Stimulated activated CD4-positive, alpha-beta T cell treated with anti-CD3 and anti-CD28 coated beads, Interleukin-1b, Interleukin-23, amount 100 ng/mL, for 1 hour (primary cell): ENCODE measurements at places on chromosomes 7 and 10.
A peak's percentile ranks its signal among the peaks of the same experiment; 100 is the strongest.

DNA sequence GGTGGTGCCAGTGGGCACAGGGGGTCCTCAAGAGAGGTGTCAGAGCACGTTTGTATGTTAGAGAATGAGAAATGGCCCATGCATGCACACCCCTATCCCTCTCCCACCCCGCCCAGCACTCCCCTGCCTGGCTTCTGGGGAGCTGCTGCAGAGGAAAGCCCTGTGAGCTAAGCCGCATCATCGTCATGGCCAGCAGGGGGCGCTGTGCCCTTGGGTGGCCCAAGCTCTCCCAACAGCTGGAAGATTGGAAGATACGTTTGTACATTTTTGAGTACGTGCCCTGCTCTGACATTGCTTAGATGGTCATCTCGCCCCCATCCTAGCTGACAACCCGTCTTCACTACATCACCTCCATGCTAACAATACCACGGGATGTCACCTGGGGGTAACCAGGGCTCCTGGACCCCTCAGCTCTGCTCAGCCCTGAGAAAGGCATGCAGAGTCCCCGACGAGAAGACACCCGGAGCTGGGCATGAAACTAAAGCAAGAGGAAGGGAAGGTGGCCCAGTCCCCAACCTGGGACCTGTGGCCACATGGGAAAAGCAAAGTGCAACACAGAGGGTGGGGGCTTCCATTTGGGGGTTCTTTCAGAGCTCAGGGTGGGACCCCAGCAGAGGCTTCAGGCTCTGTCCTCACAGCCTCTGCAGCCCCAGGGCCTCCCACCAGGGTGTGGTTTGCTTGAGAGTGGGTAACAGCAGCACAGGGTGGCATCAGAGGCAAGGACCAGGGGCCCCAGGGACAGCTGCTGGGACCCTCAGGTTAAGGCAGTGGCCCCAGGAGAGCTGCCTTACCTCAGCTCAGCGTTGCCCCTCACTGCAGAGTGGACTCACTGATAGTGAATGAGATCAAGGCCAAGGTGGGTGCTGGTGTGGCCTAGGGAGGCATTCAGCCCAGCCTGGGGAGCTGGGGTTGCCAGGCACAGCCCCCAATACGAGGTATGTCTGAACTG is 136.6 kb downstream of the PTPN20 start:
- peak; percentile 66 for DNase-seq

DNA sequence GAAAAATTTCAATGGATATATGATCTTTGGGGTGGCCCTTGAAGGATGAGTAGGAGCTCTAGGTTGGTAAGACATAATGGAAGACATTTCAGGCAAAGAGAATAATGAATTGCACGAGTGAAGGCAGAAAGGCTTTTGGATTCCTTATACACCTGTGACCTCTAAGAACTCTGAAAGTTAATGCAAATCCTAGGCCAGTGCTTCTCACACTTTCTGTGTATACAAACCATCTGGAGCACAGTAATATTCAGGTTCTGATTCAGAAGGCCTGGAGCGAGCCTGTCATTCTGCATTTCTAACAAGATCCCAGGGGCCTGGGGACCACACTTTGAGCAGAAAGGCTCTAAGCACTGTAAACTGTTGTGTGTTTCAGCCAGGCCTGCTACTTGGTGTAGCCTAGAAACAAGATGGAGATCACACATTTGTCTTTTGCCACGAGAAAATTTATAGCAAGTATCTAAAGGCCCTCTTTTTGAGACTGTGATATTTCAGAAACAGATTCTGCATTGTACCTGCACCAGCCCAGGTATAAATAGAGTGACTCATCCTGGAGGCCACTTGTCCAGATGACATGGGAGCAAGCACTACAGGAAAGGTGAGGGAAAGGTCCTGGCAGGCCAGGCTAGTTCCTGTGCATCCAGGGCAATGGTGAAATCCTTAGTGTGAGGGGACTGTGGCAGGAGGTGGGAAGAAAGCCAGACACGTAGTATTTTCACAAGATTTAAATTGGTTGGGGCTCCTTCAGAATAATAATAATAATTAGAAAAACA is 24.4 kb downstream of the MRPS33 start:
- no peak for DNase-seq

DNA sequence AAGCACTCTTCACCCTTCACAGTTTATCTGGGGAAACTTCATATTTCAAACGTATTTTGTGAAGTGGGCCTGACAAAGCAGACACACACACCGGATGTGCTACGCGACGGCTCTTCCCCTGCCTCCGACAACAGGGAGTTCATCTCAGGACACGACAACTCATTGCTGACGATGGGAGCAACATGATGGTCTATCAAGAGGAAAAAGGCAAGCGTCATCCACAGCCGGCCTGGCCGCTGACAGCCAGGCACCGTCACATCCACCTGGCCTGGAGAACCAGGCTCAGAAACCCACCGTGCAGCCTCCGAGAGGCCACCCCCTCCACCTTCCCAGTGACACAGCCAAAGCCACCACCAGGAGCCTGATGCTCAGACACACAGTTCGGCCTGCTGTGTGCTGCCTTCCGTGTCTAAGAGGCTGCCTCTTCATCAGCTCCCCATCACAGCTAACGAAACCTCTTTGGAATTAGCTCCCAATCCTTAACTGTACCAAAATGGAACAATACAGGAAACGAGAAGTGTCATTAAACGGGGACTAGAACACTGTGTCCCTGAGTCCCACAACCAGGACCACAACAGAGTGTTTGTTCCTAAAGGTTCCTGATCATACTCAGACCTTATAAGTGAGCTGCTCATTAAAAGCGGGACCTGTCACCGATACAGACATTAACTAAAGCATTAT is 76.7 kb downstream of the SFMBT2 start:
- no peak for DNase-seq

DNA sequence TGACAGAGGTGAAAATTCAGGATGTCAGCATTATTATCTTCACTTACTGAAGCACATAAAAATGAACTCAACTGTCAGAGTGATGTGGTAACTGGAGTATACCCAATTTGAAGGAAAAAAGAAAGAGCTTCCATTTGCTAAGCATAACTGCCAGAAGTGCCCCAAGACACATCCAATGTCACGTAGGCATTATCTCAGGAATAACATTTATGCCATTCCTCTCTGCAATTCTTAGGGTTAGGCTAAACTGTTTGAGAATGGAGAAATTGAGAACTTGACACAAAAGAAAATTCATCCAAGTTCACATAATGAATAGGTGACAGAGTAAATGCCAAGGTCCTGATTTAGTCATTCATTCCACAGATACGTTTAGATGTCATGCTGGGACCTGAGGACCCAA is 148.6 kb downstream of the GRM3 start:
- no peak for DNase-seq

DNA sequence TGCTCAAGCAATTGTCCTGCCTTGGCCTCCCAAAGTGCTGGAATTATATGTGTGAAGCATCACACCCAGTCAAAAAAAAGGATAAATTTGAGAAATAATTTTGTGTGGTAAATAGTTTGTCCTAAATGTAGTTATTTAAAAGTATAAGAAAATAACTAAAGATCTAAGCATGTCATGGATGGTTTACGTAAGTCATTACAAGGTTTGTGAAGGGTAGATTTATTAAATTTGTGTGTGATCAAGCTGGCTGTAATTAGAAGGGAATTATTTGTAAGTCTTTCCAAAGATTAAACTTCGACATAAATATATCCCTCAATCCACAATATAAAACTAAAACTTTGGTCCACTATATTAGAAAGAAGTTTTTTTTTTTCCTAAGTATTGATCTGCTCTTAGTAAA is 28.6 kb downstream of the ORC5 start:
- DNase-seq = no peak

DNA sequence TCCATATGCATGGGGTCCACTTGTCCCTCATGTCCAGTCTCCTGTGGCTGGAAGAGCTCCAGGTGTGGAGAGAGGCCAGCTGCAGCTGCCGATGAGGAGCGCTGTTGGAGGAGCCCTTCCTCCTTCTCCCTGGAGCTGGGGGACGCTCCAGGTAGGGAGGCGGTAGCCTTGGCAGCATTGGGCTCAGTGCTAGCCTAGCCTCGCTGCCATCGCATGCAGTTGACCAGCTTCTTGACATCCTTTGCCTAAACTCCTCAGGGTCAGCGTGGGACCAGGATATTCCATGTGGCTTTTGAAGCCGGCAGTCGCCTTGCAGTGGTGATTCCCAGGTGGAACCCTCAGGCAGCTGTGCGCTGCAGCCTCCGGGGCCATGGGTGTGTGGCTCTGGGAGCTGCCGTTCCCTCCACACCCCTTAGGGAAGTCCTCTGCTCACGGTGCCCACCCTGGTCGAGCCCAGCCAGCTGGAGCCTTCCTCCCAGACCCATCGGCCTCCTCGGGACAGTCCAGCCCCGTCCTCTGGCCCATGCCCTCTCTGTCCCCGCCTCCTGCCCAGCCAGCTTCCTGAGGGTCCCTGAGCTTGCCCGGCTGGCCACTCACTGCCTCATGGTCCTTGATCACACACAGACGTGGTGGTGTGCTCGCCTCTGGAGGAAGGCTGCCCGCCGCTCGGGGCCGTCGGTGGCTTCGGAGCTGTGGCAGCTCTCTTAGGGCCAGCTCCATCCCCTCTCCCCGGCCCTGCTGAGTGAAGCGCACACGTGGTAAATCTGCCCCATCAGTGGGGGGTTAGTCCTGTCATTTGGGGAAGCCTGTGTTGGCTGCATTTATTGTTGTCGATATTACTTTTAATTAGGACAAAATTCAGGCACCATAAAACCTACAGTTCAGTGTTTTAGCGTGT is 21.2 kb downstream of the INPP5A start:
- no peak for DNase-seq

DNA sequence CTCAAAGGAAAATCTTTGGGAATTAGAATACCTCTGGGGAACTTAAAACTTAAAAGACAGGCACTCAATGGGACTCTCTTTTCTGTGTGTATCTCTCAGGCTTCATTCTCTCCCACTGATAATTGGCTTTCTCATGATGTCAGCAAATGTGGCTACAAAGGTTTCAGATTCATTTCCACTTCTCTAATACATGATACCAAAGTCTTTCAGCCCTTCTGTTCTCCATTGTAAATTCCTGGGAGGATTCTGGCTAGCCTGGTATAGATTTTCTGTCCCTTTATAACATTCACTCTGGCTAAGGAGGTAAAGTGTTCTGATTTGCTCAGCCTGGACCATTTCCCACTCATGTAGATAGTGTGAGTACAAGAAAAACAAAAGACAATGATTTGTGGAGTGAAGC is 606.2 kb downstream of the PCDH15 start:
- DNase-seq = no peak

GRCh38 chr7:48426331-48426965 is 255.2 kb downstream of the ABCA13 start:
- no peak for DNase-seq

DNA sequence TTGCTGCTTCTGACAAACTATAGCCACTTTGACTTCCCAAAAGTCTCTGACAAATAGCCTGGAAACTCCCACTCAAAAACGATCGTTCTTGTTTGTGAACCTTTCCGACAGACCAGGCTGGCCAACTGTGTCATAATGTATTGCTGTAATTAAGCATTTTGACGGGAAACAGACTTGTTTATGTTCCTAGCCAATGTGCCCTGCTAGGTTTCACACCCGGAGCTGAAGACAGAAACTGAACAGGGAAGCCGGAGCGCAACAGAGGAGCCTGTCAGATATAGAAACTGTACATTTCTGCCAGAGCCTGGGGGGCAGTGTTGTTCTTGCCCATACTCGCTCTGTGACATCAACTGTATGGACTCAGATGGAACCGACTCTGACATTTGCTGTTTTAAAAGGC is 55.3 kb upstream of the C7orf33 start:
- no peak for DNase-seq

DNA sequence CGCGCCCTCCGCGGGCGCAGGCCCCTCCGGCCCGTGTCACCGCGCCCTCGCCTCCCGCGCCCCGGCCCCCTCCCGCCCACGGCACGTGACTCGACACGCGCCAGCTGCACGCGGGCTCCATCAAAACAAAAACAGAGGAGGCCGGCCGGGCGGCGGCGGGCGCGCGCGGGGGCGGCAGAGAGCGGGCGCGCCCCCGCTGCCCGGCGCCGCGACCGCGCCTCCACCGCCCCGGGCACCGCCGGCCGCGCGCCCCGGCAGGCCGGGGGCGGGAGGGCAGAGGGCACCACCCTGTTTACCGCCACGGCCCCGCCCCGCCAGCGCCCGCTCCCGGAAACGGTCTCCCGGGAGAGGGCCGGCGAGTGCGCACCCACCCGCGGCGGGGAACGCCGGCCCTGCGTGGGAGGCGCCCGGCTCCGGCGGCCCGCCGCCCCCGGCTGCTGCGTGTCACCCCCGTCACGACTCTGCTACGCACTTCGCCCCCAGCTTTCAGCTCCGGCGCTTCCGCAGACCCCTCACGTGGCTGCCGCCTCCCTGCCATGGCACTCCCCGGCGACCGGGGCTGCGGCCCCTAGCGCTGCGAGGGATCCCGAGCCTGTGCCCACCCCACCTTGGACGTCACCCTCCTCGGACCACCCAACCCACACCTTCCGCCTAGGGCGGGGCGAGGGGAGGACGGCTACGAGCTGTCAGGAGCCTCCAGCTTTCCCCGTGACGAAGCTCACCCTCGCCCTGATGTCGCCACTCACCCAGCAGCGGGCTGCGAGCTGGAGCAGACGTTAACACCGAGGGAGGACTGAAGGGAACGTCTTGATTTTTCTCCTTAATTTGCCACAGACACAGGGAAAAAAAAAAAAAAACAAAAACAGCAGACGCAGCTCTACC is 221.6 kb upstream of the MKLN1 start:
- DNase-seq = peak; percentile 58

- no peak for DNase-seq
Observed at GRCh38 chr7:92156990-92157389, 22.0 kb downstream of the LRRD1 start.

DNA sequence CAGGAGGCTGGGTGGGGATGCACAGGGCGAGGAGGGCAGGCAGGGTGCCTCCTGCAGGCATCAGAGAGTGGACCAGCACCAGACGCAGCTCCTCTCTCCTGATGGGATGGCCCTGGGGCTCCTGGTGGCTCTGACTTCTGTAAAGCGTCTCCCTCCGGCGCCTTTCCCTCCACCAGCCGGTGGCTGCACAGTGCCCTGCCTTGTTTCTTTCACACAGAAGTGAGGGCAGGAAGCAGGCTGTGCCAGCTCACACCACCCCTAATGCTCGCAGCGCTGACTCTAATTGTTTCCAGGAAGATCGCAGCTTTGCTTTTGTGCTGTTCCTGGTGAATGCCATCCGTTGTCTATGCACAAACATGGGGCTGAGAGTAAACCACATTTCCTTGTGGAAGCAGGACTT is 152.3 kb upstream of the LANCL2 start:
- no peak for DNase-seq

- DNase-seq = no peak
Observed at GRCh38 chr10:122911889-122912484, 1.6 kb downstream of the FAM24A start.

DNA sequence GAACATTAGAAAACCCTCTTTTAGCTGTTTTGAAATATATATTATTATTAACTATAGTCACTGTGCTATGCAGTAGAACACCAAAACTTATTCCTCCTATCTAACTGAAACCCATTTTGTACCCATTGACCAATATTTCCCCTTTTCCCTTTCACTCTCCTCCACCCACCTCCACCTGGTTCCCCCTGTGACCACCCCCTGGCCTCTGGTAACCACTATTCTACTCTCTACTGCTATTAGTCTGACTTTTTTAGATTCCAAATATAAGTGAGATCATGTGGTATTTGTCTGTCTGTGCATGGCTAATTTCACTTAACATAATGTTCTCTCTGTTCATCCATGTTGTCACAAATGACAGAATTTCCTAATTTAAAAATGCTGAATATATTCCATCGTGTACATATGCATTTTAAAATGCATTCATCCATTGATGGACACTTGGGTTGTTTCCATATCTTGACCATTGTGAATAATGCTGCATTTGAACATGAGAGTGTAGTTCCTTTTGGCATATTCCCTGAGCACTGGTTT is 18.7 kb downstream of the TBC1D12 start:
- DNase-seq = no peak

- no peak for DNase-seq
Observed at GRCh38 chr10:102669206-102670064, 25.2 kb downstream of the TRIM8 start.
